ENCODE measurements at places on chromosomes 12 and 14.
A peak's percentile ranks its signal among the peaks of the same experiment; 100 is the strongest.

DNA sequence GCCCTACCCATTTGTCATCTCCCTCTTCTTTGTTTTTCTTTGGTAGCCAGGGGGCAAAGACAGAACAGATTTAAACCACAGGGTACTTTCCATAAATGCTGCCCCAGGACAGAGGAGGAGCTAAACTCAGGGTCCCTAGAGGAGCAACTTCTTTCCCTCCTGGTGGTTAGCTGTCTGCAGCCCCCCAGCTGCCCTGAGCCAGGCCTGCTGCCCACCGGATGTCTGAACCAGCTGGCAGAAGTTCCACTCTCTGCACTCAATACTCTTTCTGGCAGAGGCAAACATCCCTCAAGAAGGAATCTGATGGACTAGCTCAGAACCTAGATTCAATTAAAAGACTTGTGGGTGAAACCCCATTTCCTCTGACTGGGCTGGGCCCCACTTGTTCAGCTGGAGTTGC is 10.7 kb downstream of the VDR start:
- no peak for DNase-seq

- DNase-seq: no peak
Observed at GRCh38 chr12:95266254-95266653, 48.6 kb downstream of the VEZT start.

GRCh38 chr12:4472046-4472445 is 26.4 kb upstream of the FGF6 start:
- no peak for DNase-seq

DNA sequence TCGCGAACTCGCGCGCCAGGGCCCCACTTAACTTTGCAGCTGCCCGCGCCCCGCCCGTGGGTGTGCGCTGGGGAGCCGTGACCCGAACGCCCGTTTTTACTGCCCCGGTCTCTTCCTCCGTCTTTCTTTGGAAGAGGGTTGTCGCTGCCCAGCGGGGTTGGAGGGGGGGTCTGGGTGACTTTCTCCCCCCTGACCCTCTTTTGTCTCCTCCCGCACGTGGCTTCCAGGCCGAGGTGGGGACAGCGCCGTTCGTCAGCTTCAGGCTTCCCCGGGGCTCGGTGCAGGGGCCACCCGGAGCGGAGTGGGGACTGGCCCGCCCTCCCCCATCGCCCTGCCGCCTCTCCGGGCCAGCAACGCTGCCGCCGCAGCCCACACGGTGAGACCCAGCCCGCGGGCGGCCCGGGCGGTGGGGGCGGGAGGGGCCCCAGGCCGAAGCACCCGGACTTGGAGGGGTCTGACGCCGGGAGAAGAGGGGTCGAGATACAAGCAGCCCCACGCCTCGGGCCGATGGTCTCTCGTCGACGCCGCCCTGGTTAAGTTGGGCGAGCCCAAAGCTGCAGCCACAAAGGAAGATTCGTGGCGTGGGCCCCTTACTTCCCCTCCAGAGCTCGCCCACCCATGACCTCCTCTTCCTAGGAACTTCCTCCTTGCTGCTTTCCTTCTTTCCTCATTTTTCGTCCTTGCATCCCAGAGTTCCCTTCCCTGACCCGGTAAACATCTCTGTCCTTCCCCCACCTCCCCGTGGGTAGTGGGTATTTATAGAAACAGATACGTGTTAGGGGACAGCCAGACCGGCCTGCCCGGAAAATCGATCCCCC is 1.2 kb downstream of the DYRK2 start:
- no peak for DNase-seq

DNA sequence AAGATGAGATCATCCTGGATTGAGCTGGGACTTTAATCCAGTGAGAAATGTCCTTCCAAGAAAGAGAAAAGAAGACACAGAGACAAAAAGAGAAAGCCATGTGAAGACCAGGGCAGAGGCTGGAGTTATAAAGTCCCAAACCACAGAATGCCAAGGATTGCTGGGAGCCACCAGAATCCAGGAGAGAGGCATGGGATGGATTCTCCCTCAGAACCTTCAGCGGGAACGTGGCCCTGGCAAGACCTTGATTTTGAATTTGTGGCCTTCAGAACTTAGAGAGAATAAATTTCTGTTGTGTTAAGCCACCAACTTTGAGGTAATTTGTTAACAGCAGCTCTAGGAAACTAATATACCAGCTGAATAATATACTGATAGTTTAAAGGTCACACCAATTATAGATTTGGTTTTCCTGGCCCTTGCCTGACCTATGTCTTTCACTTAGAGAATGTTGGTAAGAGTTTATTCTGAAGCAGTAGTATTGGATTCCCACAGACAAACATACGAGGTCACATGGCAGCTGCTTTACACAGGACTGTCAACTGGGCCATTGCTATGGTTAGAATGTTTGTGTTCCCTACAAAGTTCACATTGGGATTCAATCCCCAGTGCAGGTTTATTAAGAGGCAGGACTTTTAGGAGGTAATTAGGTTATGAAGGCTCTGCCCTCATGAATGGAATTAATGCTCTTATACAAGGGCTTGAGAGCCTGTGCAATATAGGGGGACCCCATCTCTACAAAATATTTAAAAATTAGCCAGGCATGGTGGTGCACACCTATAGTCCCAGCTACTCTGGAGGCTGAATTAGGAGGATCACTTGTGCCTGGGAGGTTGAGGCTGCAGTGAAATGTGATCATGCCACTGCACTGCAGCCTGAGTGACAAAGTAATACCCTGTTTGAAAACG is 156.5 kb upstream of the EEA1 start:
- DNase-seq: no peak

GRCh38 chr12:53518381-53518780 is 11.1 kb upstream of the NPFF start:
- DNase-seq: no peak

- no peak for DNase-seq
Observed at GRCh38 chr12:123011701-123012100, 31.2 kb downstream of the ARL6IP4 start.

GRCh38 chr14:94368956-94369355 is 19.4 kb downstream of the SERPINA1 start:
- no peak for DNase-seq

- DNase-seq: peak; percentile 90
Observed at GRCh38 chr12:118376089-118377020, at the start of gene SUDS3. Gene SUDS3 (plus strand): TSS chr12:118376555. CDS start chr12:118376692, 137 bp downstream.

GRCh38 chr12:80205960-80206359 is 106.6 kb downstream of the OTOGL start:
- no peak for DNase-seq

DNA sequence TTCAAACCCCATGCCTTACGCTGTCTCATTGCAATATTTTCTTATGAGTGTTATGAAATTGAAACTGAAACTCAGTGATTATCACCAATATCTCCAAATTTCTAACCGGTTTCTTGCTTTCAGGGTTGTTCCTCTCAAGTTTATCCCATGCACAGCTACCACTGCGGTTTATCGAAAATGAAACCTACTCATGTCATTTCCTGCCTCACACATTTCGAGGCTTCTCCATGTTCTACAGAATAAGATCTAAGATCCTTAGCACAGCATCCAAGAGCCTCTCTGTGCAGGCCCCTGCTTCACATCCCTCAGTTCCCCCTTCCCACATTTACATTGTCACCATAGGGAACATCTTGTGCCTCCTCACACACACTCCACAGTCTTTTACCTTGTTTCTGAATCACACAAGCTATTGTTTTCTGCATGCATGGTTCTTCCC is 45.5 kb upstream of the FAR2 start:
- DNase-seq: no peak

- no peak for DNase-seq
Observed at GRCh38 chr12:17076811-17077210, 470.8 kb upstream of the LMO3 start.

- DNase-seq: no peak
Observed at GRCh38 chr14:100523843-100524169, 63.4 kb downstream of the BEGAIN start.

DNA sequence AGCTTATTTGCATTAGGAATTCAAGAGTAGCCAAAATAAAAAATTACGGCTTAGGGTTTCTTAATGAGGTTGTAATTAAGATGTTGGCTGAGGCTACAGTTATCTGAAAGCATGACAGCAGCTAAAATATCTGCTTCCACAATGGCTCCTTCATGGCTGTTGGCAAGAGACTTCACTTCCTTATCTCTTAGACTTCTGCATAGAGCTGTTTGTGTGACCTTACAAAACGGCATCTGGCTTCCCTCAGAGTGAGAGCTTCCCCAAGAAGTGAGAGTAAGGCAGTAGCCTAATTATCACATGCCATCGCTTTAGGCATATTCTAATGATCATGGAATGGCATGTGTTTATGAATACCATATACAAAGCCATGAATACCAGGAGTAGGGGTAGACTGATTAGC is 57.6 kb downstream of the CCDC59 start:
- DNase-seq: no peak

DNA sequence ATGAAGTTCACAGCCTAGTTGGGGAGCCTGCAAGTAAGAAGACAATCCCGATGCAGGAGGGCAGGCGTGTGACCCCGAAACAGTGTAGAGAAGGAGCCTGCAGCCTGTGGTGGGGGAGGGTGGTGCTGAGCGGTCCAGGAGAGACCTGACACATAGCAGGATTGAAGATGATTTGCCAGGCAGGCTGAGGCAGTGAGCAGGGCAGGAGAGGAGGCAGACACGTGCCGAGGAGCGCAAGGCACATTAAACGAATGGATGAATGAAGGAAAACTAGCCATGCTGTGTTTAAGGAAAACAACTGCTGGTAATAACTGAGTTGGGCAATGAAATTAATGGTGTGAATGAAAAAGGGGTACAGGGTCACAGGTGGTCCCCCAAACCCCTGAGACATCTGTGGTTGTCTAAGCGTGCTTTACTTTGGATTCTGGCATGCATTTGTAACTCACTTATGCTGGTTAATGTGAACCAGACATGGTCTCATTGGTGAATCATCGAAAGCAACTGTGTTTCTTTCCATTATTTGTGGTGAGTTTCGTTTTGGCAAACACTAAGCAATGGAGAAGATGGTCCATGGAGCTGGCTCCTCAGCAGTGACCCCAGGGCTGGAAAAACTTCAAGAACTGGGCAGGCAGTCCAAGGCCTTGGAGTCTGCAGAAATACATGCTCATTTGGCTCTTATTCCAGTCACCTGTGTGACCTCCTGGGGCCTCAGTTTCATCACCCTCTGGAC is 96.9 kb upstream of the EVL start:
- no peak for DNase-seq

DNA sequence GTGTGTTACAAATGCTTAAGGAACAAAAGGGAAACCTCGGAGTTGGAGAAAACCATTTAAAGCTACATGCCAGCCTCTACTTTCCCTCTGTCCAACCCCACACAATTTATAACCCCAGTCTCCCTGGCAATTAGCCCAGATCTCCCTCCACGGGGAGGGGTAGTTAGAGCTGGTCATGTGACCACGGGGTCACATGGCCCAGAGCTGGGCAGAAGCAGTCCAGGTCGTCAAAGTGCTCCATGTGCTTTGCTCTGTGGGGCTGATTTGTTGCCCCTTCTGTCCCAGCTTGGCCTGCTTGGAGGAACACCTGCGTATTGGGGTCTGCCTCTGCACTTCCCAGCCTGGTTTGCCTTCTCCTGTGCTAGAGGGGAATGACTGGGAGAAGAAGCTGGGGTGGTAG is 219.1 kb downstream of the RBM19 start:
- peak; percentile 5 for DNase-seq

GRCh38 chr12:95648990-95649791 is 97.9 kb upstream of the USP44 start:
- DNase-seq: no peak

- no peak for DNase-seq
Observed at GRCh38 chr12:80321653-80322052, 122.4 kb upstream of the PTPRQ start.

GRCh38 chr12:119410396-119410795 is 75.9 kb downstream of the CCDC60 start:
- no peak for DNase-seq

- DNase-seq: peak; percentile 74
Observed at GRCh38 chr12:6038160-6038559, 86.3 kb downstream of the VWF start.

DNA sequence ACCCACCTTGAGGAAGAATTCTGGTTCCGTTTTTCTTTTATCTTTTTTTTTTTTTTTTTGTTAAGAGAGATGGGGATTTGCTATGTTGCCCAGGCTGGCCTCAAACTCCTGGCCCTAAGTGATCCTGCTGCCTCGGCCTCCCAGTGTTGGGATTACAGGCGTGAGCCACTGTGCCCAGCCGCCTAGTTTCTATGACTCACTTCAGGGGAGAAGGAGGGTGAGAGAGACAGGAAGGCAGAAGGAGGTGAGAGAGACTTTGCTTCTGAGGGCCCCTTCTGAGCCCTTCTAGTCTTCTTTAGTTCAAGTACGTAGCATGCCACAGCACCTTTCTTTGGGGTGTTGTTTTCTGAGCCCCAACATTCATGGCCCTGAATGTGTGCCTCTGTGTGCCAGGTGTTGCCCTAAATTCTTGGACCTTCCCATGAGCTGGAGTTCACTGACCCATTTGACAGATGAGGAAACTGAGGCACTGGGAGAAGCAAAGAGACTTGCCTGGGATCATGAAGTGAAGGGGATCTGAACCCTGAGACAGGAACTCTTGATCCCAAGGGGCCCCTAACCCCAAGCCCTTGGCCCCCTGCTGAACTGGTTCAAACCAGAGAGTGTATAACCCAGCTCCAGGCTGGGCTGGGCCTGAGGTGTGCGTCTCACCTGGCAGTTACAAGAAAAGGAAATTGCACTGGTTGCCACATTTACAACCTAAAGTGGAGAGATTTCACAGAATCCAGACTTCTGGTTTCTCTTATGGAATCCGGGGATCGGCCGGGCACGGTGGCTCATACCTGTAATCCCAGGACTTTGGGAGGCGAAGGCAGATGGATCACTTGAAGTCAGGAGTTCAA is 20.8 kb downstream of the SH2B3 start:
- DNase-seq: no peak

GRCh38 chr12:90909069-90909770 is 45.8 kb downstream of the CCER1 start:
- DNase-seq: no peak

DNA sequence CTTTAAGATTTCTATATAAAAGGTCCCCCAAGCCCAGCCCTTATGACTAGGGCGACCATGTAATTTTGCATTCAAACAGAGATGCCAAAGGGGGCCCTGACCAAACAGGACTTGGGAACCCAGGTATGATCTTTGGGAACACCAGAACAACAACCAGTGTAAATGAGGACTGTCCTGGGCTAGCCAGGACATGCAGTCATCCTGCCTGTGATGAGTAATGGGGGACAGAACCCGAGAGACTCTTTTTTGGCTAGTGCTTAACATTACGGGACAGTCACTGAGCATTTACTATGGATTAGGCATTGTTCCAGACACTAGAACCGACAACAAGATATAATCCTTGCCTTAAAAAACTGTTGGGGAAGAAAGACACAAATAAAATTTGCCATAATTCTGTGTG is 337.3 kb downstream of the CACNA1C start:
- DNase-seq: no peak

DNA sequence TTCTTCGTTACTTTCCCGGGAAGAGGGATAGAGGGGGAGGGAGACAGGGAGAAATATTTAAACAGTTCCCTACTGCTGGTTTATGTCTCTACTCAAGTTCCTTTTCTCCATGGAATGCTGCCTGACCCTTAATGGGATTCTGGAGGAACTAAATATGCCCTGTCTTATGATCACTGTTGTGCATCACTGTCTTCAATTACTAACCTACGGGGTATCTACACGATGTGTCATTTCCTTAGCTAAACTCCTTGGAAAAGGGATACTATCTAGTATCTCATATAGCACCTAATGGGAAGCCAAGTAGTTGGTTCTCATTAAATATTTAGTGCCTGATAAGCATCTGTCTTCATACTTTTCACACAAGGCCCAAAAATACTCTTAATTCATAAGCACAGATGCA is 37.5 kb upstream of the FBLN5 start:
- no peak for DNase-seq

GRCh38 chr12:65532162-65532561 is 253.7 kb downstream of the MSRB3 start:
- DNase-seq: no peak
